ENCODE measurements at places on chromosomes 5 and 9. TPM values are rescaled to one million over a fixed set of nuclear protein-coding genes. Genes with fewer than 3 reads are reported as not detected.

DNA sequence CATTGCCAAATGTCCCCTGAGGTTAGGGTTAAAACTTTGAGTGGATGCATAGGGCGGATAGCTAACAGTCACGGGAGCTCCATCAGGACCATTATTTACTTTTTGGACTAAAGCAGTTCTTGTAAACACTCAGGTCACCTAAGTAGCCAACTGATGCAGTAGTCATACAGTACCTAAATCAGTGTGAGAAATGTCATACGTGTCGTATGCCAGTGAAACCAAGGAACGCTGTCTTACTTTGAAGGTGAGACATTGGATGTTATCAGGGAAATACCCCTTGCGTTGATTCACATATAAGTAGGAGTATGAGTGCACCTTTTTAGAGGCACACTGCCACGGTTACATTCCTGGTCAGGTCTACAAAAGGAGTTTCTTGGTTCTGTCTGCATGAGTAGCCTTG, 101.9 kb downstream of the LNPEP start:
- no peak for DNase-seq

DNA sequence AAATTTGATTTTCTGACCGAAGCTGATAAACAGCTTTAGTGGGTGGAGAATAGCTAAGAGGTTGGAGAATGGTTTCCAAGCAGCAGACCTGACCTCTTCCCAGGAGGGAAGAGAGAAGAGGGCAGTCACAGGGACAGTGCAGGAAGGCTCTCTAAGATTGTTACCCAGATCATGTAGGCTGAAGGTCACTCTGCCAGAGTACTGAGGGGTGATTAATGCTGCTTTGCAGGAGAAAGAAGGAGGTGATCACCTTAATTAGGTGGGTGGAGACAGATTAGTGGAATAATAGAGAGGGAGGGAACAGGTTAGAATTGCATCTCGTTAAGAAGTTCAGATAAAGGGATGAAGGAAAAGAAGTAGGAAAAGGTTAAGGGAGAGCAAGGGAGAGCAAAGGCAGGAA, 440.5 kb downstream of the BRINP1 start:
- no peak for DNase-seq

DNA sequence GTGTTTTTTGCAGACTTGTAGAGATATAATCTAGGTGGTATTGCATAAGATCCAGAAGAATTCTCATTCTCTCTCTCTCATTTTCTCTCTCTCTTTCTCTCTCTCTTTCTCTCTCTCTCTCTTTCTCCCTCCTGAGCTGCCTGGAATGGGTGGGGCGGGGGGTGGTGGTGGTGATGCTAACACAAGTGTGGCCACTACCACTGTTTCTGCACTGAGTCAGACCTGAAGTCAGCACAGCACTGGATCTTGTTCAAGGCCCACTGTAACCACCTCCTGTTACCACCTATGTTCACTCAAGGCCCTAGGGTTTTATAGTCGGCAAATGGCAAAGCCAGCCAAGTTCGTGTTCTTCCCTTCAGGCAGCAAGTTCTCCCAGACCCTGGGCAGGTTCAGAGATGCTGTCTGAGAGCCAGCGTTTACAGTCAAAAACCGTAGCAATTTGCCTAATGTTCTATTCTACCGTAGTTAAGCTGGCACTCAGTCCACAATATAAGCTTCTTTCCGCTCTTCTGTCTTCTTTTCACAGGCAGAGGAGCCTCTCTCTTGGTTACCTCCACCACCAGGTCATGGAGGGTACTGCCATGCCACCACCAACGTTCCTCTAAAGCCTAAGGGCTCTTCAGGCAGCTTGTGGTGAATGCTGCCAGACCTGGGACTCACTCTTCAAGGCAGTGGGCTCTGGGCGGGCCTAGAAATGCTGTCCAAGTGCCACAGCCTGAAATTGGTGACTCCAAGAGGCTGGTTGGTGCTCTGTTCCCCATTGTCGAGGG, 235.7 kb upstream of the PRR16 start:
- DNase-seq, result no peak

DNA sequence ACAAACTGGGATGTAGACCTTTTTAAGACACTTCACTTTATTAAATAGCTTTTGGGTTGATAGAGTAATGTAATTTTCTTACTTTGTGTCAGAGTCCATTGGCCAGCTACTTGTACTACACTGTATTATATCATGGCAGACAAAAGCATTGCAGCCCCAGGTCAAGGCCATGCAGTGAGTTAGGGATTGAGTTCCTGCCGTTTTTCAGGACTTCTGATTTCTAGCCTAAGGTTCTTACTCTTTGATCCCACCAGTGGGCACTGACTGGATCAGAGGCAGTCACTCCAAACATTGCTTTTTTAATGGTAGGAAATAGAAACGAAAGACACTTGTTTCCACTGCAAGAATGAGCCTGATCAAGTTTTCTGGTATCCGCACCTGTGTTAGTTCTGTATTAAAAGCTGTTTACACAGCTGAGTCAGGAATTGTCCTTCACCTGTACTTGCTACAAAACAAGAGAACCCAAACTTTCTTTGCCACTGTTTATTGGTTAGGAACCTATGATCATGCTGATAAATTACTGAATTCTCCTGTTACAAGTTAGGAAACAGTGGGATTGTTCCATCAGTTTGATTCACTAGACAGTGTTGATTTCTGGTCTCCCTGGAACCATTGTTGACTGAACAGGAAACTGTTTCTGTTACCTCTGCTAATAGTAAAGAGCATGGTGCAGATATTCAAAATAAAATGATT, 22.1 kb downstream of the LRRC70 start:
- no peak for DNase-seq

GRCh38 chr5:150361301-150361700, 3.8 kb downstream of the TCOF1 start:
- DNase-seq, result no peak

GRCh38 chr9:111393971-111394370, 63.9 kb upstream of the OR2K2 start:
- no peak for DNase-seq

DNA sequence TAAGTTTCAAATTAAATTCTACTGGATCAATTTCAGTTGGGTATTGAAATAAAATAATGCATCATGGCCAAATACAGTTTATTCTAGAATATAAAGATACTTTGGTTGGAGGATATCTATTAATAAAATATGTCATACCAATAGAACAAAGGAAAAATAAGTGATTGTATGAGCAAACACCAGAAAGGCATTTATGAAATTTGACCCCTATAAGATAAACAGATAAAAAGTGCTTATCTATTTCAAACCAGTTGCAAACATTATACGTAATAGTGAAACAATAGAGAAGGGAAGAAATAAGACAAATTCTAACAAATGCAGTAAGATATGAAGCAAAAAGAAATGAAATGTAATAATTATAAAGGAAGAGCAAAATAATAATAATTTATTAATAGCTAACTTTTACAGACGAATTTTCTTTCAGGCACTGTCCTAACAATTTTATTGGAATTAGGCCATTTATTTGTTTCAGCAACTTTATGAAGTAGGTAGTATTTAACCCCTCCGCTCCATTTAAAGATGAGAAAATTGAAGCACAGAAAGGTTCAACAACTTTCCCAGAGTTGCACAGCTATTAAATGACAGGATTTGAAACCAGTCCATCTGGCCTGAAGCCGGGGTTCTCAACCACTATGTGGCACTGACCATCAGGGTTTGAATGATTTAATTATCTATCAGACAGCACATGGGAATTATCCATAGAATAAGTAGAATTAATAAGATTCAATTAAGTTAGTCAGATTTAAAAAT, 20.8 kb downstream of the ANKRD55 start:
- DNase-seq, result no peak

DNA sequence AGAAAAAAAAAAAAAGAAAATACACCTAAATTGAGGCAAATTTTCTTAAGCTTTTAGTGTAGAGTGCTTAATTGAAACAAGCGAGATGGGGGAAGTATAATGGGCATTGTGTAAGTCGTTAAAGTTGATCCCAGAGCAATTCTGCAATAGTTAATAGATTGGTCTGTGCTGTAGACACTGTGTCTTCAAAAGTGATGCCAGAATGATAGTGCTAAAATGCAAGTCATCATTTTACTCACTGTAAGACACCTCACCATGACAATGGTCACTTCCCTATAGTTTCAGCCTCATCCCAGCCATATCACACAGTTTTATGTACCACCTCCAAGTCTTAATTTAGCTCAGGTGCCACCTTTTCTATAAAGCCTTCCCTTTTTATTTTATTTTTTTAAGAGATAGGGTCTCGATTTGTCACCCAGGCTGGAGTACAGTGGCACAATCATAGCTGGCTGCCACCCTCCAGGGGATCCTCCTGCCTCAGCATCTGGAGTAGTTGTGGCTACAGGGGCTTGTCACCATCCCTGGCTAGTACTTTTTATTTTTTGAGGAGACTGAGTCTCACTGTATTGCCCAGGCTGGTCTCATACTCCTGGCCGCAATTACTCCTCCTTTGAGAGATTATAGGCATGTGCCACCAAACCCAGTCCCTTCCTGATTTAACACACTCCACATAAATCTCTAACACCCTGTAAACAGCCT, 6.2 kb downstream of the COX7C start:
- peak; percentile 27 for DNase-seq

DNA sequence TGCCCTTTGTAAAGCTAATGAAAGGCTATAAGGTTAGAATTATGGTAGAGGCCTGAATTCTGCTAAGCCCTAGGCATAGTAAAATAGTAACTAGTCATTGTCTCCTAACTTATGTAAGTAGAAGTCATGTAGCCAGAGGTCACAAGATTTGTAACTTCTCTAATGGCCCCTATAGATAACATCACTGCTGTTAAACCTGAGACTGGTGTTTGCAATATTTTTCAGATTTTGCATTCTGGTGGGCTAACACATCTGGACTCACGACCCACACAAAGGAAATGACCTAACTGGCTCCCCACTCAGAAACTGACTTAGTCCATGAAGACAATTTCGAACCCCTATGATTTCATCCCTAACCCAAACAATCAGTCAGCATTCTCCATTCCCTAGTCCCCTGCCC, 37.2 kb upstream of the TTC39B start:
- DNase-seq, result no peak

- no peak for DNase-seq
Measured at GRCh38 chr9:72983512-72984225, 30.8 kb upstream of the ALDH1A1 start.

- DNase-seq, result no peak
Measured at GRCh38 chr5:133635051-133635450, 22.7 kb upstream of the FSTL4 start.

Gene HMMR
- polyA plus RNA-seq, result 81.0 TPM

Gene HK3
- polyA plus RNA-seq, result not detected

Gene FAM81B
- 0.20 TPM for polyA plus RNA-seq

Gene CBY3
- not detected for polyA plus RNA-seq

Gene CDKN2B
- not detected for polyA plus RNA-seq
